ENCODE measurements at places on chromosomes 6 and 20.
A peak's percentile ranks its signal among the peaks of the same experiment; 100 is the strongest.

DNA sequence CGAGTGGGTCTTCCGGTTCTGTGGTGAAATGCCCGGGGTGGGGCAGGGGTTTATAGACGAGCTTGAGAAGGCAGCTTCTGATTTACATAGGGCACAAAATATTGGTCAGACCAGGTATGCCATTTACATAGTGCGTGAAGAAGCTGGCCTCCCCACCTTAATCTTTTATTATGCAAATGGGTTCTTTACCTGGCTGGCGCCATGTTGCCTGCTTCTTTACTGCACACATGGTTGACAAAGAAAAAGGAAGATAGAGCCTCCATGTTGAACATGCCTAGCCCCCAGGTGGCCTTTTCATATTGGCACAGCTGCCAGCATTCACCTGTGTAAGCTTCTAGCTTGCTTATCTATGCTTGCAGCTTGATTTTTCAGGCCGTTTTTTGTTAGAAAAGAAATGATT, 276.2 kb downstream of the PHACTR1 start:
- no peak for DNase-seq

GRCh38 chr6:28517964-28518363, 2.4 kb upstream of the GPX6 start:
- DNase-seq, result no peak

DNA sequence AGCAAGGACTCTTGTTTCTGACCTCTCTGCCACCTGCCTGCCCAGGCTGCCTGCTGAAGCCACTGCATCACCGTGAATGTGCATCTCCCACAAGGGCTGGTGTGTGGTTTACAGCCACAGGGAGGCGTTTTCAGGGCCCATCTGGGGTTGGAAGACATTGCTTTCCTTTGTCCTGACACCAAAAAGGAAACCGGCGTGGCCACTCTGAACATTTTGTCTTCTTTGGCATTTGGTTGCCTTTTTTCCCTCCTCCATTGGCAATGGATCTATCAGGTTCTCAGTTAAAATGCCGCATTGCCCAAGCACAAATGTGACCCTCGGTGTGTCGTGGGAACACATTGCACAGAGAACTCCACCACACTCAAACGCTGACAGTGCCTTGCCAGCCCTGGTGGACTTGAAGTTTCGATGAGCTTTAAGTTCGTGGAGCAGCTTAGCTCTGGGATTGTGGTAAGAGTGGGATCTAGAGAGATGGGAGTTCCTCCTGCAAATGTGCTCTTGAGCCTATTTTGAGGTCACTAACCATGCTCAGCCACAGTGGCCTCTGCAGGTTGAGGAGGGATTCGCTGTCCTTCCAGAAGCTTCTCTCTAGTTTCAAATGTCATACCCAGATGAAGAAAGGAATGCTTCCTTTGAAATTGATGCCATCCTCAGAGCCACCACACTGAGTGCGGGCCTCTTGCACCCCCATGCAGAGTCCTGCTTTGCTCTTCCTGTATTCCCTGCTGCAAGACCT, 14.8 kb upstream of the PCK1 start:
- no peak for DNase-seq

GRCh38 chr20:25289886-25290597, 42.2 kb downstream of the PYGB start:
- DNase-seq, result no peak

GRCh38 chr6:31178143-31179041, 7.9 kb upstream of the POU5F1 start:
- DNase-seq, result peak; percentile 67

DNA sequence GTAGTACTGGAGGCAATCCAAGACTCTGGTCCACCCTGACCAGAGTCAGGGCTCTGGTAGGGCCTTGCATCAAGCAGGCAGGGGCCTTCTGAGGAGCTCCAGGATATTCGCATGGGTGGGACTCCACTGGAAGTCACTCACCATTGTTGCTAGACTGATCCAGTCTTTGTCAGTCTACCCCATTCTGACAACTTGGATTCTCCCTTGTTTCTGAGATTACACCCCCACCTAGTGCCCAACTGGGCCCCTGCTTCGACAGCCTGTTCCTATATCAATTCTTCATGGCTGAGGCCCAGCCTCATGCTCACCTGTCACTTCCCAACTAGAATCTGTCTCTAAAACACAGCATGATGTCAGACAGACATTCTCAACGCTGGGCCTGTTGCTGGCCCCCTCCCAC, 5.2 kb downstream of the SLC35D3 start:
- DNase-seq, result peak; percentile 23

DNA sequence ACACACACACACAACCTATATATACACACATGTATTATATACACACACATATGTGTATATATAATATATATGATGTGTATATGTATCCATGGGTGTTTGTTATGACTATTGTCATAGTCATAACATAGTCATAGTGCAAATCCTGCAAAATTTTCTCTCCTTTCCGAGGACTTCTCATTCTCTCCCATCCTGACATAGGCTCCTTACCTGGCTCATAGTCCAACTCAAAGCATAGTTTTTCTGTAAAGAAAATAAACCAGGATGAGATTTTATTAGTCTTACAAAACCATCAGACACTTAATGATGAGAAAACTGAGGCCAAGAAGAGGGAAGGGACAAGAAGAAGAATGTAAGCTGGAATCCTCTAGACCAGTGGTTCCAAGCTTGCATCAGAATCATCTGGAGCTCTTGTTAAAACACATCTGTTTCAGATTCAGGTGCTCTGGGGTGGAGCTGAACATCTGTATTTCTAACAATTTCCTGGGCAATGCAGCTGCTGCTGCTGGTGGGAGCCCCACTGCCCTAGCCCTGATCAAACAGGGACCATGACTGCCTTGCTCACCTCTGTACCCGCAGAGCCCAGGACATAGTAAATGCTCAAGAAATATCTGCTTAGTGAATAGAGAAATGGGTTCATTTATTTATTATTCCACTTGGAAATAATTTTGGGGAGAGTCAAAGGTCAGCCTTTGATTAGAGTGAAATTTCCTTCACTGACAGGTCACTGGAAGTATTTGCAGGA, 5.3 kb downstream of the TRIM10 start:
- DNase-seq, result no peak

GRCh38 chr20:63290677-63291472, 2.1 kb upstream of the COL20A1 start:
- DNase-seq, result peak; percentile 66

GRCh38 chr6:136208783-136209182, 41.3 kb downstream of the MTFR2 start:
- DNase-seq, result no peak

GRCh38 chr20:38834868-38835267, 29.4 kb downstream of the PPP1R16B start:
- DNase-seq, result no peak

- DNase-seq, result no peak
These were observed 124.7 kb upstream of the GPR6 start for GRCh38 chr6:109853426-109853825.

DNA sequence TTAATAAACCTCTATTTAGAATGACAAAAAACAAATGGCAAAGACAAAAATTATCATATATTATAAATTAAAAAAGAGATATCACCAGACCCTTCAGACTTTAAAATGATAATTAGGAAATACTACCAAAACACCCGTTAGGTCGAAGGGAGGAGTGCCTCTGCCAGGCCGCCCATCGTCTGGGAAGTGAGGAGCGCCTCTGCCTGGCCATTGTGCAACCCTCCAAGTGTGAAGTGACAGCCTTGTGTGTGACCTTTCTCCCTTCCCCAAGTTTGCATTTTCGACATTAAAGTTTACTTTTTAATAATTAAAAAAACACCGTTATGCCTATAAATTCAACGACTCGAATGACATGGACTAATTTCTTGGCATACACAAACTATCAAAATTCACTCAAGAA, 64.5 kb upstream of the TASP1 start:
- DNase-seq, result no peak

- DNase-seq, result peak; percentile 30
These were observed 44.8 kb downstream of the PTPN1 start for GRCh38 chr20:50554694-50555579.

DNA sequence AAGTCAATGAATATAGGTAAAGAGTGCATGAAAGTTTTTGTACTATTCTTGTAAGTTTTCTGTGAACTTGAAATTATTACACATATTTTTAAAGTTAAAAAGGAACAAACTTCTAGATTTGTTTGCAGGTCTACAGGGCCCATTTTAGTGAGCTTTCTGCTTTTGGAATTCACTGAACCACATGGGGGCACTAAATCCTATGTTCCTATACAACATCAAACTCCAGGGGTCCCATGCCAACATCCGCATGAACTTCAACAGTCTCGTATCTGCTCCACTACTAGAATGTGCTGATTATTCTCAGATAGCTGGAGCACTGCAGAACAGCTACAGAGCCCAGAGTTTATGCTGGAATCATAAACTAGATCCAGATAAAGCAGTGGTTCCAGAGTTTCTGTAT, 347.9 kb upstream of the SPTLC3 start:
- no peak for DNase-seq

GRCh38 chr6:154606860-154607259, 96.4 kb upstream of the CNKSR3 start:
- DNase-seq, result no peak

- DNase-seq, result no peak
These were observed 274.6 kb downstream of the PTPRT start for GRCh38 chr20:42915081-42915480.

All from activated CD4-positive, alpha-beta T cell treated with anti-CD3 and anti-CD28 coated beads, Interleukin-10, Interleukin-2, amounts not matched to agents 100 ng/mL and 50 ng/mL, durations not matched to agents 16 hours and 8 hours (primary cell).